ENCODE measurements at places on chromosomes 12 and 14. TPM values are rescaled to one million over a fixed set of nuclear protein-coding genes. Genes with fewer than 3 reads are reported as not detected.

GRCh38 chr12:116432314-116432750 is 126.8 kb upstream of the MAP1LC3B2 start:
- DNase-seq: no peak
- H3K27ac ChIP-seq: no peak overlapping the region
- no peak overlapping the region for H3K4me3 ChIP-seq
- no peaks in the 10 kb centered on the region for H3K27me3 ChIP-seq
- H3K36me3 ChIP-seq: no peaks in the 10 kb centered on the region

GRCh38 chr12:110200124-110200417 is 75.9 kb downstream of the IFT81 start:
- H3K4me1 ChIP-seq: no peaks in the 10 kb centered on the region
- no peak overlapping the region for H3K4me3 ChIP-seq

DNA sequence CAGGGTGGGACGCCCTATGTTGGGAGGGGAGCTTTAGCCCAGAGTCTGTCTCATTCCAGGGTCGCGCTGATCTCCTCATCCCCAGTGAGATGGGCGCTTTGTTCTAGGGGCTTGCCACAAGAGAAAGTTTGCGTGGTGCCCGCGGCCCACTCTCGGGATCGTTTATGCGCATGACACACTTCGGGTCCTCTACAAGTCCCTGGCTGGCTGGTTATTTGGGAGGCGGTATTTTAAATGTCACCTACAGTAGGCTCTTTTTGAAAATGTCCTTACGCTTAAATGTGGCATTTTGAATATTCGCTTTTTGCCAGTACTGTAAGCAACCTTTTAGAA is 541 bp downstream of the GOLT1B start:
- no peaks in the 10 kb centered on the region for H3K27me3 ChIP-seq
- H3K27ac ChIP-seq: peak overlapping the region; percentile 78
- peaks cover 9% of the 10 kb centered on the region for H3K36me3 ChIP-seq

- peaks cover 8% of the 10 kb centered on the region for H3K4me1 ChIP-seq
- H3K4me3 ChIP-seq: no peak overlapping the region
- H3K27me3 ChIP-seq: no peaks in the 10 kb centered on the region
- DNase-seq: no peak
- H3K27ac ChIP-seq: no peak overlapping the region
Measured at GRCh38 chr12:76464631-76465166, 94.9 kb downstream of the OSBPL8 start.

- no peaks in the 10 kb centered on the region for H3K27me3 ChIP-seq
- no peak for DNase-seq
- H3K4me3 ChIP-seq: peak overlapping the region; percentile 22
- peaks cover 44% of the 10 kb centered on the region for H3K4me1 ChIP-seq
Measured at GRCh38 chr12:11730299-11731041, 81.0 kb downstream of the ETV6 start.

GRCh38 chr12:111024205-111024801 is 103.9 kb upstream of the MYL2 start:
- no peak overlapping the region for H3K4me3 ChIP-seq
- no peak overlapping the region for H3K27ac ChIP-seq
- H3K27me3 ChIP-seq: peaks cover 17% of the 10 kb centered on the region
- no peaks in the 10 kb centered on the region for H3K36me3 ChIP-seq

DNA sequence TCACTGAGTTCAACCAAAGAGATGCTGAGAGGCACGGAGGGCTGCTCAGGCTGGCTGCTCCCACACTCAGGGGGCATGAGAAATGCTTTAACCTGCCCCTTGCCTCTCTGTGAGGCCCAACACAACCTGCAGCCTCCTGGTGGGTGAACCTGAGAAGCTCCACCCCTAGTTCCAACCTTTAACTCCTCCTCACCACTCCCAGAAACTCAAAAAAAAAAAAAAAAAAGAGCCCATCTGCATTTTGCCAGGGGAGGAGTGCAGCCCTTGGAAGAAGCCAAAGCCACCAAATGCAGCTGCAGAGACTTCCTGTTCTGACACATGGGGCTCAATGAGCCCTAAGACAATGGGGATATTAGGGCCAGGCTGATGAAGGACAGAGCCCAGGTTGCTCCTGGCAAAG is 8.9 kb downstream of the KRT4 start:
- H3K4me3 ChIP-seq: no peak overlapping the region
- DNase-seq: no peak
- no peaks in the 10 kb centered on the region for H3K4me1 ChIP-seq
- peaks cover 18% of the 10 kb centered on the region for H3K27me3 ChIP-seq
- H3K36me3 ChIP-seq: no peaks in the 10 kb centered on the region

DNA sequence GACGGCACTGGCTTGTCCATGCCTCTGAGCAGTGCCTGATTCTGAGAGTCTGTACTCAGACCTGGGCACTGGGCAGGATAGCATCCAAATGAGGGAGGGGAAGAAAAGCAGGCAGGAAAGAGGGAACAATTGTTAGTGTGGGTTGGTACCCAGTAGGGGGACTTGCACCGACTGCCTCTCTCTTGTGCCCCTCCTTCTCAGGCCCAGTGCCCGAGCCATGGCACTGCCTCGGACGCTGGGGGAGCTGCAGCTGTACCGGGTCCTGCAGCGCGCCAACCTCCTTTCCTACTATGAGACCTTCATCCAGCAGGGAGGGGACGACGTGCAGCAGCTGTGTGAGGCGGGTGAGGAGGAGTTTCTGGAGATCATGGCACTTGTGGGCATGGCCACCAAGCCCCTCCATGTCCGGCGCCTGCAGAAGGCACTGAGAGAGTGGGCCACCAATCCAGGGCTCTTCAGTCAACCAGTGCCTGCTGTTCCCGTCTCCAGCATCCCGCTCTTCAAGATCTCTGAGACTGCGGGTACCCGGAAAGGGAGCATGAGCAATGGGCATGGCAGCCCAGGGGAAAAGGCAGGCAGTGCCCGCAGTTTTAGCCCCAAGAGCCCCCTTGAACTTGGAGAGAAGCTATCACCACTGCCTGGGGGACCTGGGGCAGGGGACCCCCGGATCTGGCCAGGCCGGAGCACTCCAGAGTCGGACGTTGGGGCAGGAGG is 2.2 kb downstream of the NAB2 start:
- DNase-seq: no peak
- H3K27ac ChIP-seq: no peak overlapping the region
- H3K4me1 ChIP-seq: peaks cover 49% of the 10 kb centered on the region
- H3K27me3 ChIP-seq: no peaks in the 10 kb centered on the region
- H3K36me3 ChIP-seq: peaks cover 18% of the 10 kb centered on the region

- H3K27ac ChIP-seq: no peak overlapping the region
- H3K4me3 ChIP-seq: no peak overlapping the region
- peaks cover 9% of the 10 kb centered on the region for H3K4me1 ChIP-seq
- peak; percentile 67 for DNase-seq
Measured at GRCh38 chr12:53352331-53353256, 16.4 kb upstream of the SP7 start.

Gene TSPAN19
- 0.06 TPM for polyA plus RNA-seq
